ENCODE measurements at places on chromosomes 7 and 10. TPM values are rescaled to one million over a fixed set of nuclear protein-coding genes. Genes with fewer than 3 reads are reported as not detected.

The OPN4 gene
- not detected for polyA plus RNA-seq

The ELOVL3 gene
- 0.31 TPM for polyA plus RNA-seq

The FAM25A gene
- not detected for polyA plus RNA-seq

The INMT gene
- 12.3 TPM for polyA plus RNA-seq

The BAIAP2L1 gene
- 20.8 TPM for polyA plus RNA-seq

DNA sequence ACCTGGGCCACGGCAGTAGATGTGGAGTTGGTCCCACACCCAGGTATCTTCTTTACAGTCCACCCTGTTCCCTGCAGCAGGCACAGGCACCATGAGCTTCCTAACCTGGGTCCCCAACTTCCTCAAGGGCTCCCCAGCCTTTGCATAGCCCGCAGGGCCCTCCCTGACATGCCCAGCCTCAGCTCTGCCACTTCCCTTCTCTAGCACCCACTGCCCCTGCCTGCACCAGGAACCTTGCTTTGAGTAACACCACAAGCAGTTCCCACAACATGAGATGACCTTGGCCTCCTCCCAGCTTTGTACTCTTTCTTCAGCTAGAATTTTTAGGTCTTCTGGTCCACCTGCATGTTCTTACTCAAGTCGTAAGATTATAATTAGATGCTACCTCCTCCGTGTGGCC is 92.2 kb upstream of the ZPBP start:
- no peaks in the 10 kb centered on the region for H3K36me3 ChIP-seq
- H3K27ac ChIP-seq, result no peak overlapping the region
- H3K4me3 ChIP-seq, result no peak overlapping the region

DNA sequence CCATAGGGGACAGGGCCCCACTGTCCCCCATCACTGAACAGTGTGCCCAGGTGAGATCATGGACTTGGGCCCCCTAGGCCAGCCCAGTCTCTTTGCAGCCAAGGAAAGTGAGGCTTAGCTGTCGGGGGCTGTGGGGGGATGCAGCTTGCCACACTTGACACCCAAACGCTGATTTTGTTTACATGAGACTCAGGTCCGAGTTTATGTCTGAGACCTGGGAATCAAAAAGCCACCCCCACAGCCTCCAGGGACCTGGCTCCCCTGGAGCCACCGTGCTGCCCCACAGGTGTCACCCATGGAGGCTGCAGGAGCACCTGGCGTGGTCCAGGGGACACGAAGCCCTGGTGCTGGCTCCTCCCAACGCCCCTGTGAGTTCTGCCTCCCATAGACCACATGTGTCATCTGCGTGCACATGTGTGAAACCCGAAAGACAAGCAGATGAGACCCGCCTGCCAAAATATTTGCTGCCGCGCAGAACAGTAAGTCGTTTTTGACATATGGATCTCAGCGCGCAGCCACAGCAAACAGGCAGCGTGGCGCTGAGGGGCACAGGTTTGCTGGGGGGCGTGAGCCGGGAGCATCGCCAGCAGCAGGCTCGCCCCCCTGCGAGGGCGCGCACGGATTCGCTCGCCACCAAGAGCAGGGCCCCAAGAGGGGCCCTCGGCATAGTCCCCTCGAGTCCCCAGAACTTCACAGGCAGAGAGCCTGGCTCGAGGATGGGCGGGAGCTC is 112.3 kb downstream of the LHPP start:
- DNase-seq, result peak; percentile 60
- H3K4me1 ChIP-seq, result no peaks in the 10 kb centered on the region
- no peak overlapping the region for H3K4me3 ChIP-seq
- no peaks in the 10 kb centered on the region for H3K27me3 ChIP-seq
- H3K36me3 ChIP-seq, result no peaks in the 10 kb centered on the region

- no peak overlapping the region for H3K27ac ChIP-seq
- H3K4me1 ChIP-seq, result no peaks in the 10 kb centered on the region
- no peak for DNase-seq
- H3K27me3 ChIP-seq, result no peaks in the 10 kb centered on the region
- no peaks in the 10 kb centered on the region for H3K36me3 ChIP-seq
- H3K4me3 ChIP-seq, result no peak overlapping the region
Measured at GRCh38 chr7:132218876-132219275, 357.4 kb downstream of the PLXNA4 start.

DNA sequence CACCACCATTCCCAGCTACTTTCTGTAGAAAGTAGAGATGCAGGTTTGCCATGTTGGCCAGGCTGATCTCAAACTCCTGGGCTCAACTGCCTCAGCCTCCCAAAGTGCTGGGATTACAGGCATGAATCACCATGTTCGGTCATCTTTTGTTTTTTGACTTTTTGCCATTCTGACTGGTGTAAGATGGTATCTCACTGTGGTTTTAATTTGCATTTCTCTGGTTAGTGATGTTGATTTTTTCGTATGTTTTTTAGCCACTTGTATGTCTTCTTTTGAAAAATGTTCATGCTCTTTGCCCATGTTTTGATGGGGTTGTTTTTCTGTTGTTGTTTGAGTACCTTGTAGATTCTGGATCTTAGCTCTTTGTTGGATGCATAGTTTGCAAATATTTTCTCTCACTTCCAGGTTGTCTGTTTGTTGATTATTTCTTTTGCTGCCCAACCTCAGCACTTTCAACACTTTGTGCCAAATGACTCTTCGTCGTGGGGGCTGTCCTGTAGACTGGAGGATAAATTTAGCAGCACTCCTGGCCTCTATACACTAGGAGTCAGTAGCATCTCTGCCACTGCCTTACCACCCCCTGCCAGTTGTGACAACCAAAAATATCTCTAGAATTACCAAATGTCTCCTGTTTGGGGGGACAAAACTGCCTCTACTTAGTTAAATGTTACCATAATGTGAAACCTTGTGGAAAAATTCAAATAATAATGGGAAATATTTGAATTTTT is 6.5 kb upstream of the CPED1 start:
- no peak overlapping the region for H3K27ac ChIP-seq
- no peaks in the 10 kb centered on the region for H3K27me3 ChIP-seq
- H3K36me3 ChIP-seq, result no peaks in the 10 kb centered on the region
- no peak for DNase-seq

- H3K4me1 ChIP-seq, result no peaks in the 10 kb centered on the region
- no peak for DNase-seq
- H3K36me3 ChIP-seq, result no peaks in the 10 kb centered on the region
- H3K27me3 ChIP-seq, result peaks cover 16% of the 10 kb centered on the region
- H3K4me3 ChIP-seq, result no peak overlapping the region
Measured at GRCh38 chr10:128843972-128844371, 623.1 kb upstream of the MGMT start.

- H3K4me3 ChIP-seq, result no peak overlapping the region
- no peak for DNase-seq
- no peaks in the 10 kb centered on the region for H3K36me3 ChIP-seq
- H3K4me1 ChIP-seq, result no peaks in the 10 kb centered on the region
Measured at GRCh38 chr10:71083716-71083975, 128.7 kb upstream of the UNC5B start.

GRCh38 chr10:21885940-21886339 is 117.6 kb downstream of the DNAJC1 start:
- no peaks in the 10 kb centered on the region for H3K27me3 ChIP-seq
- no peak overlapping the region for H3K4me3 ChIP-seq
- H3K4me1 ChIP-seq, result no peaks in the 10 kb centered on the region
- H3K36me3 ChIP-seq, result no peaks in the 10 kb centered on the region

DNA sequence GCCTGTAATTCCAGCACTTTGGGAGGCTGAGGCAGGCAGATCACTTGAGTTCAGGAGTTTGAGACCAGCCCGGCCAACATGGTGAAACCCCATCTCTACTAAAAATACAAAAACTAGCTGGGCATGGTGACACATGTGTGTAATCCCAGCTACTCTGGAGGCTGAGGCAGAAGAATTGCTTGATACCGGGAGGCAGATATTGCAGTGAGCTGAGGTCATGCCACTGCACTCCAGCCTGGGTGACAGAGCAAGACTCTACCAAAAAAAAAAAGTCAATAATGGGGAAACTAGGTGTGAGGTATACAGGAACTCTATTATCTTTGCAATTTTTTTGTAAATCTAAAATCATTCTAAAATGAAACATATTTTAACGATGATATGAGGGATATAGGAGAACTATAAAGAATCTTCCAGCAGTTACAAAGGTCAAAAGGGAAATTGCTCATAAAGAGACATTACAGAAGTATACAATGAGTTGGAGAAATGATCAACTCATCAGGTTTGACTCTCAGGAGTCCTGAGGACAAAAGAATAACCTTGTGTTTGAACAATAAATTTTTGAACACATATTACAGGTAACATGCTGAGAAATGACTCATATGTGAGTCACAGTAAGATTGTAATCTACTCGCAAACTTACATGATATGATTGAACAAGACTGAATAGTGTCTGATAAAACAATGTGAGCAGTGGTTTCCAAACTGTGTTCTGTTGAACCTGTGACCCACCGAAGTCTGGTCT is 272.6 kb downstream of the FGFR2 start:
- no peak for DNase-seq
- no peaks in the 10 kb centered on the region for H3K27me3 ChIP-seq
- H3K36me3 ChIP-seq, result no peaks in the 10 kb centered on the region
- H3K27ac ChIP-seq, result no peak overlapping the region

- DNase-seq, result peak; percentile 30
- H3K36me3 ChIP-seq, result peaks cover 63% of the 10 kb centered on the region
- peaks cover 8% of the 10 kb centered on the region for H3K4me1 ChIP-seq
- H3K27ac ChIP-seq, result no peak overlapping the region
- no peaks in the 10 kb centered on the region for H3K27me3 ChIP-seq
Measured at GRCh38 chr7:4792537-4793126, 17.2 kb downstream of the AP5Z1 start.

GRCh38 chr7:139647085-139647484 is 123.6 kb downstream of the CLEC2L start:
- H3K4me1 ChIP-seq, result peaks cover 66% of the 10 kb centered on the region
- H3K36me3 ChIP-seq, result no peaks in the 10 kb centered on the region
- H3K27me3 ChIP-seq, result no peaks in the 10 kb centered on the region
- no peak overlapping the region for H3K4me3 ChIP-seq
- no peak for DNase-seq

GRCh38 chr10:98097616-98098015 is 36.8 kb upstream of the R3HCC1L start:
- DNase-seq, result no peak
- no peaks in the 10 kb centered on the region for H3K36me3 ChIP-seq
- H3K27me3 ChIP-seq, result no peaks in the 10 kb centered on the region
- no peak overlapping the region for H3K4me3 ChIP-seq
- H3K27ac ChIP-seq, result no peak overlapping the region

DNA sequence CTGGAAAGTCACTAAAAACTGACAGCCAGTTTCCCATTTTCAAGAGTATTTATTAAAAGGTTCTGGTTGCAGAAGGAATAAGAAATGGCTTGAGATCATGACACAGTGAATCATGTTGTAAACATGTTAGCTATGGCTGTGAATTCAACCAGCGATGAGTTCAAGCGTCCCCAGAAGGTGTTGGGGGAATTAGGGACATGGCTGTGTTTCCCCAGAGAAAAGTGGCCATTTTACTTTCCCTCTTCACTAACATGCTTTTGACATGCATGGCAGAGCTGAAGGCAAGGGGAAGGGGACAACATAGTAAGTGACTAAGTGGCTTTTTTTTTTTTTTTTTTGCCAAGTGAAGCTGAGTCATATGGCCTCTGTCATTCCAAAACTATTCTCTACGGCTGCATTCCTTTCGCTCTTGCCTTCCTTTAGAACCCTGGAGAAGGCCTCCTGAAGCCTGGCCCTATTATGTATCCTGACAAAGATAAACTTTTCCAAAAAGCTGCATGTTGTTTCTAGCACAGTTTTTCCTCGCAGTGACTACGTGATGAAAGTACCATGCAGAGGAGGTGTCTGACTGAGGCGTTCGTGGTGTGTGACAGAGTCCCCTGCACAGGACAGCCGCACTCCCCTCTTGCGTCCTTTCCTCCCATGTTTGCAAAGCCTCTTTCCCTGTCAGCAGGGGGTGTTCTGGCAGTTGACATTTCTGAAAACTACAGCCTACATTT is 46.9 kb downstream of the EGFR start:
- H3K4me3 ChIP-seq, result no peak overlapping the region
- peaks cover 20% of the 10 kb centered on the region for H3K4me1 ChIP-seq
- DNase-seq, result no peak
- peak overlapping the region; percentile 84 for H3K27ac ChIP-seq
- H3K27me3 ChIP-seq, result no peaks in the 10 kb centered on the region
- H3K36me3 ChIP-seq, result no peaks in the 10 kb centered on the region

DNA sequence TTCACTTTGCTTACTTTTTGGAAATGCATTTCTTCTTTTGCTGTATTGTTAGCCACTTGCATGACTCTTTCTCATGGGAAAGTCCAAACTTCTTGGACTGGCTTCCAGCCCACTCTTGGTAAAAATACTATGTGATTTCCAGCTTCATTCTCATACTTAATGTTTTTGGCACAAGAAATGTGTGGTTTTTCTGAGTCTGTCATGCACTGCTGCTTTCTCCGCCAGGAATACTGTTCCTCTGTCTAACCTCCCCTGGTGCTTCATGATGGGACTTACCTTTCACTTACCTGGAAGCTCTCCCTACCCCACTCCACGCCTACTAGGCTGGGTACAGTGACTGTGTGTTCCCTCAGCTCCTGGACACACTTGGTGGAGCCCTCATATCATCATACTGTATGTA is 18.7 kb downstream of the MGAM2 start:
- H3K27ac ChIP-seq, result no peak overlapping the region
- no peaks in the 10 kb centered on the region for H3K36me3 ChIP-seq
- no peak for DNase-seq
- no peak overlapping the region for H3K4me3 ChIP-seq
- no peaks in the 10 kb centered on the region for H3K4me1 ChIP-seq
